ENCODE measurements at places on chromosomes 6 and 20. TPM values are rescaled to one million over a fixed set of nuclear protein-coding genes. Genes with fewer than 3 reads are reported as not detected.

The ZC3H12D gene
- total RNA-seq, result not detected

The VSX1 gene
- not detected for total RNA-seq

The TGM3 gene
- not detected for total RNA-seq

The MAS1 gene
- not detected for total RNA-seq

The ZC2HC1B gene
- total RNA-seq, result not detected

The AVP gene
- total RNA-seq, result not detected

The DDX43 gene
- 2.0 TPM for total RNA-seq

The RBCK1 gene
- total RNA-seq, result 93.7 TPM

The C6orf15 gene
- 0.33 TPM for total RNA-seq

The LRRN4 gene
- not detected for total RNA-seq

The LRFN2 gene
- total RNA-seq, result not detected

The SYNGAP1 gene
- 5.3 TPM for total RNA-seq

The BNIP5 gene
- not detected for total RNA-seq

The HLA-DQA1 gene
- not detected for total RNA-seq

The FAM209B gene
- not detected for total RNA-seq

The MOG gene
- not detected for total RNA-seq

The CFB gene
- total RNA-seq, result 1.2 TPM

The DPPA5 gene
- total RNA-seq, result not detected

The CDH26 gene
- not detected for total RNA-seq

The NCOA6 gene
- 10.2 TPM for total RNA-seq

The BMP2 gene
- total RNA-seq, result 34.2 TPM

The DCDC2 gene
- total RNA-seq, result not detected

The ADAT2 gene
- 5.5 TPM for total RNA-seq

The ALDH8A1 gene
- 0.48 TPM for total RNA-seq

The MUCL3 gene
- total RNA-seq, result not detected

The LAMA4 gene
- total RNA-seq, result 792 TPM

The RSPH3 gene
- 2.7 TPM for total RNA-seq

The FRK gene
- total RNA-seq, result under 0.01 TPM

The NOX3 gene
- total RNA-seq, result not detected

The TNF gene
- total RNA-seq, result not detected

The VPS52 gene
- total RNA-seq, result 46.1 TPM

The PTCRA gene
- total RNA-seq, result not detected

The IP6K3 gene
- not detected for total RNA-seq
